ENCODE measurements at places on chromosomes 1 and 21. TPM values are rescaled to one million over a fixed set of nuclear protein-coding genes. Genes with fewer than 3 reads are reported as not detected.

The ARID4B gene
- 34.2 TPM for polyA plus RNA-seq

The OPTC gene
- not detected for polyA plus RNA-seq

The ARHGAP29 gene
- 8.1 TPM for polyA plus RNA-seq

The LIPI gene
- polyA plus RNA-seq: not detected

The WDR26 gene
- 14.9 TPM for polyA plus RNA-seq

The CYYR1 gene
- polyA plus RNA-seq: 4.9 TPM

The BSND gene
- not detected for polyA plus RNA-seq

The KCNE2 gene
- polyA plus RNA-seq: 2.7 TPM
